Thymus (tissue), 14 donors: ENCODE measurements at places on chromosomes 12 and 14. TPM values are rescaled to one million over a fixed set of nuclear protein-coding genes. Genes with fewer than 3 reads are reported as not detected.

The TAS2R46 gene
- 0.61 TPM for total RNA-seq

The FERMT2 gene
- total RNA-seq, result 10.8 TPM

The EXOC3L4 gene
- total RNA-seq, result 16.0 TPM

The MYF5 gene
- total RNA-seq, result not detected

The SPRYD3 gene
- total RNA-seq, result 9.1 TPM

The DIP2B gene
- total RNA-seq, result 12.7 TPM

The GPR132 gene
- total RNA-seq, result 5.9 TPM

The ARHGEF40 gene
- 6.9 TPM for total RNA-seq

The CCDC198 gene
- not detected for total RNA-seq

The PSME1 gene
- total RNA-seq, result 280 TPM

The MAP1LC3B2 gene
- 2.0 TPM for total RNA-seq

The CLEC9A gene
- 16.2 TPM for total RNA-seq

The ZNF891 gene
- total RNA-seq, result 1.0 TPM

The APOF gene
- total RNA-seq, result not detected

The KRT2 gene
- total RNA-seq, result 3.6 TPM

The PTPN21 gene
- total RNA-seq, result 0.99 TPM

The FSCB gene
- total RNA-seq, result not detected

The LRR1 gene
- 46.1 TPM for total RNA-seq
